ENCODE measurements at places on chromosomes 5 and 9. TPM values are rescaled to one million over a fixed set of nuclear protein-coding genes. Genes with fewer than 3 reads are reported as not detected.

The LOX gene
- 40.6 TPM for total RNA-seq

The TIMD4 gene
- total RNA-seq = not detected

The TTC39B gene
- total RNA-seq = 3.0 TPM

The TMEM203 gene
- 23.5 TPM for total RNA-seq

The PCDHA10 gene
- total RNA-seq = 0.09 TPM

The GZMA gene
- not detected for total RNA-seq

The AK8 gene
- 0.11 TPM for total RNA-seq

The PHF24 gene
- not detected for total RNA-seq

The MSX2 gene
- not detected for total RNA-seq

The CLIC3 gene
- not detected for total RNA-seq

The CBY3 gene
- 0.09 TPM for total RNA-seq

The BRD8 gene
- 21.3 TPM for total RNA-seq

The STKLD1 gene
- 0.98 TPM for total RNA-seq

The ANXA6 gene
- total RNA-seq = 15.8 TPM

The NEUROG1 gene
- not detected for total RNA-seq

The SERF1A gene
- 4.9 TPM for total RNA-seq

The CD74 gene
- 0.33 TPM for total RNA-seq
